EL (cell line): ENCODE measurements at places on chromosomes 3 and 15.
A peak's percentile ranks its signal among the peaks of the same experiment; 100 is the strongest.

- no peak for DNase-seq
Measured at GRCh38 chr15:91068436-91068835, 31.6 kb upstream of the SV2B start.

- no peak for DNase-seq
Measured at GRCh38 chr15:69472562-69472961, 19.9 kb downstream of the RPLP1 start.

- DNase-seq, result no peak
Measured at GRCh38 chr3:127889976-127890650, 24.9 kb upstream of the KBTBD12 start.

- no peak for DNase-seq
Measured at GRCh38 chr3:111571907-111572460, 23.2 kb downstream of the ZBED2 start.

- DNase-seq, result no peak
Measured at GRCh38 chr3:150589759-150590158, 13.4 kb upstream of the SELENOT start.

- no peak for DNase-seq
Measured at GRCh38 chr3:15116032-15116669, 17.2 kb upstream of the RBSN start.

GRCh38 chr15:61383421-61383820, 154.3 kb upstream of the RORA start:
- peak; percentile 56 for DNase-seq

DNA sequence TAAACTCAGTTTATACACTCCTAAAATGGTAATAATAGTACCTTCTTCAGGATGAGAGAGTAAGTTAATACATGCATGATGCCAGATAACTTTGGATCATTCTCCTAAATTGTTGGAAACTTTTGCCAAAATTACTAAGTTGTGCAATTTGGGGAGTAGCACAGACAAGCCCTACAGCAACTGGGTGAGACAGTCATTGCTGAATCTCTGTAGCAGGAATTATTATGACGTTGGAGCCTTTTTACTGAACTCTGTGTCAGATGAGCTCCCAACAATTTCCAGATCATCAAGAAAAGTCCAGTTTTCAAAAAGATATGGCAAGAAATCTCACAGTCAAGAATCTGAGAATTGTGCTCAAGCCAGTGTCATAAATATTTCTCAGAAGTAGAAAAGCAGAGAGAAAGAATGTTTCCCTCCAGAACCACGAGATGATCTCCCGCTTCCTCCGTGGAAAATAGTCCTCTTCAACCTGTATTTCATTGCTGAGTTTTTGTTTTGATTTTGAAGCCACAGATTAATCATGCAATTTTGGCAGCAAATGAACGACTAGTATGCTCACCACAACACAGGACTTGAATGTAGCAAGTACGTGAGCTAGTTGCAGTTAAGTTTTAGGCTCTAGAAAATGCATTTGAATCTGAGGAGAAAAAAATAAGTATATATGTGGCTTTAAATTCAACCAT, 485.4 kb downstream of the CNTN6 start:
- no peak for DNase-seq

DNA sequence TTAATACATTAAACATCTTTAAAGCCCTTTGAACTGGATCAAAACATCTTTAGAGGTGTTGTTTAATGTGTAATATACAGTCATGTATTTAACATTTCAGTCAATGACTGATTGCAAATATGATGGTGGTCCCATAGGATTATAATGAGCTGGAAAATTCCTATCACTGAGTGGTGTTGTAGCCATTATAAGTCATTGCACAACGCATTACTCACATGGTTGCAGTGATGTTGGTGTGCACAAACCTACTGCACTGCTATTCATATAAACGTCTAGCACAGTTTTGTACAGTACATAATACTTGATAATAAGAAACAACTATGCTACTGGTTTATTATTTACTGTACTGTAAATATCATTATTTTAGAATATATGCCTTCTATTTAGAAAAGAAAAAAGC, 75.6 kb downstream of the DTWD1 start:
- peak; percentile 5 for DNase-seq

DNA sequence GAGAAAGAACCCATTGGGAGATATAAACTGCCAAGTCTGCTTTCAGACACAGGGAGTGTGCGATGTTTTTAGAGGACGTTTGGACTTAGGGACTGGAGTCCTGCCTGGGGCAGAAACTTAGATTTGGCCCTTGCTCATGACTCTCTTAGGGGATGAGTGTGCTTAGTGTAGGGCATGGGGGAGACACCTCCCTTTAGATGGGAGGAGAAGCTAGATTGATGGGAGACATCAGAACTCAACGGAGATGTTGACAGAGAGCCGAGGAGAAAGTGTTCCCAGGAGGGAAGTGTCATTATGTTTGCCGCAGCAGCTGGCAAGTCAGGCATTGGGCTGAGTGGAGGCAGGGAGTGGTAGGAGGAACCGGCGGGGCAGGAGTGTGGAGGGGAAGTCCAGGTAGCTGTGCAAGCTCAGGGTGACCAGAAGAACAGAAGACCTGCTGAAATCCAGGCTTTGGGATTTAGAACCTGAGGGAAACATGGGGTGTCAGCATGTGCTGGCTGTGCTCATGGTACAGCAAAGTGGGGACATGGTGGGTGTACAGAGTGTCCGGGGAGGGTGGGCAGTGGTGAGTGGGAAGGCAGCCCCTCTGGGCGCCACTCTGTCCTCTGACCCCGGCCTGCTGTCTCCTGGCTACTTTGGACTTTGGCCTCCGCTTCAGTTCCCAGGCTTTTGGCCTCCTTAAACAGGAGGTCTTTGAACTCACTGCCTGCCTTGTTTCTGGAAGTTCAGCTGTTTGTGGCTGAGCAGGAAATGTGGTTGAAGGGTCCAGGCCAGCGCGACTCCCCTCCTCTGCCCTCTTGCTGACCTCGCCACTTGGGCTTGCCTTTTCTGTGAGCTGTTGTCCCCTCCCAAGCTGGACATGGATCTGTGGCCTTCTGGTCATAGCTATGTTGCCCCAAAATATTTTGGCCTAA, 324.0 kb upstream of the LRRFIP2 start:
- DNase-seq, result no peak

DNA sequence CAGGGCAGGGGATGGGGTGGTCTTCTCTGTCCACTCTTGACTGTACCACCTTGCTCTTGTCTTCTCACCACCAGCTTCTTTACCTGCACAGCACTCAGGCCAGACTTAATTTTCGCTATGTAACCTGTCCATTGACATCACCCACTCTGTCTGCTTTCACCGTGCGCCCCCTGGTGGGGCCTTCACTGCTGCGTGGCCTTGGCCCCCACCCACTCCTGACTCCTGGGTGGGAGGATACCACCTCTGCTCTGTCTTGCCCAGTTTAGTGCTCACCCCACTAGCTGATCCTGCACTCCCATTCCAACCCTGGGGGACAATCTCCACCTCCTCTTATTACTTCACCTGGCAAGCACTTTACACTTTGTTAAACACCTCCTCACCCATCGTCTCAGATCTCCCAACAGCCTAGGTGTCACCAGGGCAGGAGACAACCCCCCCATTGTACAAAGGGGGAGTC, 17.7 kb downstream of the PTH1R start:
- peak; percentile 52 for DNase-seq

DNA sequence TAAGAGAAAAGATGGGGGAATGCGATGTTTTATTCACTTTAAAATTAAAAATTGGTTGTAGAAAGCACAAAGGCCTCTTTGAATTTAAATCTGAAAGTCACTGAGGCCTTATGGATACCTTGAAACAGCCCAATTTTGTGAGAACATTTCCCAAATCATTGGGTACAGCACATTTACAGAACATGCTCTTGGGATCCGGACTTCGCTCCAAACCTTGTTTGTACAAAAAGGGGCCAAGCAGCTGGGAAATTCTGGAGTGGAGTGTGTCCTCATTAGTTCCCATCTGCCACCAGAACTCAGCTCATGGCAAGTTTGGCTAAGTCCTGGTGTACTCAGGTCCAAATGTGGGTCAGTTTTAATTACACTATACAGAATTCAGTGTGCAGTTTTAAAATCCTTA, 254.2 kb downstream of the ZBTB20 start:
- no peak for DNase-seq

GRCh38 chr3:66394753-66395249, 106.0 kb downstream of the LRIG1 start:
- no peak for DNase-seq

GRCh38 chr3:119293871-119294695, at the start of gene ARHGAP31:
ARHGAP31 (plus strand) TSS chr3:119294383; CDS start chr3:119294905, 522 bp downstream.
- peak; percentile 79 for DNase-seq

GRCh38 chr3:161104561-161105551, at the start of gene B3GALNT1:
B3GALNT1 (minus strand) TSS chr3:161105349; CDS start chr3:161086754, 18,595 bp downstream.
- peak; percentile 71 for DNase-seq

DNA sequence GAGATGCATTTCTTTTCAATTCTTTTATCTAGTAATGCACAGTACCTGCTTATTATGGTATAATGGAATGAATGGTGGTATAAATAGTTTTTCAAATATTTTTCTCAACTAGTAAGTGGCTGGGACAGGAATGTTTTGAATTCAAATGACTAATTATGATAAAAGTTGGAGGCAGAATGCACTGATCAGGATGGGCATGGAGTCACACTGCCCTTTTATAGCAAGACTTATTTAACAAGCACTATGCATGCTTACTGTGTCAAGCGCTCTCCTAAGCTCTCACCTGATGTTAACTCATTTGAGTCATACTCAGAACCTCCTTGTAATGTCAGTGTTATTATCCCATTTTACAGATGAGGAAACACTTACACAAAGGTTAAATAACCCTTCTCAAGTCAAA, 221.8 kb downstream of the FEZF2 start:
- DNase-seq, result peak; percentile 28

DNA sequence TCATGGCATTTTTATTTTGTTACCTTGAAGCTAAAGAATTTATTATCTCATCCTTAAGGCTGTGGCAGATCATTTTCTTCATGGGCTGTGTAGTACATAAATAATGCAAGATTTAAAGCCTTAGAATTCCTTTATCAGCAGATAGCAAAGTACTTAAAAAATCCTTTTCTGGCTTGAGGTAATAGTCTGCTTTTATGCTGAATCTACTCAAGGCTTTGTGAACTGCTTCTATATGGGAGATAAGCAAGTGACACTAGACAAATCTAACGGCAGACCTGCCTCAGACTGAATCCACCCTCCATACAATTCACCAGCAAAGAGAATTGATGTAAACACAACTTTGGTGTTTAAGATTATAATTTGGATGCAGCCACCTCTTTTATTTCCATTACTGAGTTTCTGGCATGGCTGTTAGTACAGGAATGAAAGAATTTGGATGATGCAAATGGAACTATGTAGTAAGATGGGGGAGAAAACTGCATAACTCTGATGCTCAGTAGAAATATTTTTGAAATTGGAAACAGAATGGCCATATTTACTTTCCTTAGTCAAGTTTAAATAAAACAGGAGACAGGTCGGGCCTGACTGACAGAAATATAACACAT, 1121.5 kb downstream of the NAALADL2 start:
- DNase-seq, result no peak
